T-helper 22 cell (primary cell): ENCODE measurements at places on chromosomes 16 and 17.
A peak's percentile ranks its signal among the peaks of the same experiment; 100 is the strongest.

GRCh38 chr17:19579867-19580565 is 46.4 kb downstream of the SLC47A1 start:
- no peak for DNase-seq

DNA sequence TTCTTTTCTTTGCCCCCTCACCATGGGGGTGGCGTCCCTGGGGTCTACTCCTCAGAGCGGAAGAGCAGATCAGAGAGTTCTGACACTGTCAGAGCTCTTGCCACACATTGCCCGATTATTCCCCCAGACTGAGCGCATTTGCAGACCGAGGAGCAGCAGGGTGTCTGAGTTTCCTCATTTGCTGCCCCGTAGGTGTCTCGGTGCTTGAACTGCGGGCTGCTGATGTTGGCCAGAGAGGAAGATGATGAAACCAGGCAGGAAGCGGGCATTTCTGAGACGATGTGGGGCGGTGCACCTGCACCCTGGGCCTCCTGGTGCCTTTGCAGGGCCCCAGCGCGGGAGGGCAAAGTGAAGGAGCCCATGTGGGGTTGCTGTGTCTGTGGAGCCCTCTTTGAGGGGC is 55.2 kb downstream of the ARSG start:
- DNase-seq, result peak; percentile 51

DNA sequence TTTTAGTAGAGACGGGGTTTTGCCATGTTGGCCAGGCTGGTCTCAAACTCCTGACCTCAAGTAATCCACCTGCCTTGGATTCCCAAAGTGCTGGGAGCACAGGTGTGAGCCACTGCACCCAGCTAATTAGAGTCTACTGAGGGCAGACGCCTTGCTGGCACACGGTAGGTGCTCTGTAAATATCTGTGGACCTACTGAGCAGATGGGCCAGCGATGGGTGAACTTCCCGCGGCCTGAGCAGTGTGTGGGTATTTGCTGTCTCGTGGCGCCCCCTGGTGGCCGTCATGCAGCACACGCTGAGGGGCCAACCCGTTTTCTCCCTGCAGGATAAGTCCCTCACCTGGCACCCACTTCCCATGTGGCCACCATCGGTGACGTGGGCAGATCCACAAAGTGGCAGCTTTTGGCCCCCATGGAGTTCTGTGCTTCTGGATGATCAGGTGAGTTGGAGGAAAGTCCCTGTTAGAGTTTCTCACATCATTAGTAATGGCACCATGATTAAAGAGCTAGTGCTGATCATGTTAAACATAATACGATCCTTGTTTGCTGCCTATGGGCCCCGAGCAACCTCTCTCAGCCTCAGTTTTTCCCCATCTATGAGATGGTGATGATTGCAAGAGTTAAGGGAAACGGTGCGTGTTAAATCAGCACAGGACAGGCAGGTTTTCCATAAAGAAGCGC is 40.7 kb downstream of the ZDHHC7 start:
- DNase-seq, result peak; percentile 61

GRCh38 chr16:68401871-68402747 is 46.2 kb downstream of the SMPD3 start:
- no peak for DNase-seq

GRCh38 chr16:47377154-47377553 is 83.7 kb downstream of the ITFG1 start:
- DNase-seq, result no peak

DNA sequence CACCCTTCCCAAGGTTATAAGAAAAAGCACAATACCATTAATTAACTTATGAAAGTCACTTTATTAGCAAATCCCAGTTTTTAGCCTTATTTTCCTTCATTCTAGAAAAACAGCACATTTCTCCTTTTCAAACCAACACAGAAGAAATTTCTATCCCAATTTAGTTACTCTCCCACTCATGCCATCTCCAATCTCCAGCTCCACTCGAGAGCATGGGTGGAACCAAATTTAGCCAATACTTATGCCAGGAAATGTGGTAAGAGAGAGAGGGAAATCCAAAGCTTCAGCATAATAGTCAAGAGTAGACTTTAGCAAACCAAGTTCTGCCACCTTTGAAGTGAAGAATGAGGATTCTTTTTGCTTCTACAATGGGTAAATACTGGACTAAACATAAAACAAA is 288.8 kb downstream of the KIF2B start:
- no peak for DNase-seq

DNA sequence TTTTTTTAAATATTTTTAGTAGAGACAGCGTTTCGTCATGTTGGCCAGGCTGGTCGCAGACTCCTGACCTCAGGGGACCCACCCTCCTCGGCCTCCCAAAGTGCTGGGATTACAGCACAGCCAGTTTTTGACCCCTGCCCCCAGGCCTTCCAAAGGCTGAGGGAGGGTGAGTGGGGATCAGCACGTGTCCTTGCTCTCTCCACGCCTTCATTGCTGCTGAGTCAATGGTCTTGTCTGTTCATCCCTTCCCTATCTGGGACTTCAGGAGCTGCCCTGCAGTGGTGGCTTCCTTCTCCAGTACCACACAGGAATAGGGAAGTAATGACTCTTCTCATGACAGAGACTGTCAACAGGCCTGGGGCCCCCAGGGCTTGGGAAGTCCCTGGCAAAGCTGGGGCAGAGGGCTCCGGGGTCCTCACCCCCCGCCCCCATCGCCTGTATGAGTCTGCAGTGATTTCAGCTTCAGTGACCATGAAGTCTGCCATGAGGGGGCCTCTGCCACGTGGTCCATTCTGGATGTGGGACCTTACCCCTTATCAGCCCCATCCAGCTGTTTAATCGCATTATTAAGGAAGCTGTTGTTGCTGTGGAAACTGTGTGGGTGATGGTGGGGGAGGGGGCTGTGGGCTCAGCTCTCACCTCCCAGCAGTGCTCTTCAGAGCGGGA is 6.1 kb downstream of the ABCC3 start:
- DNase-seq, result no peak

- no peak for DNase-seq
Observed at GRCh38 chr17:14398766-14399165, 97.9 kb downstream of the HS3ST3B1 start.
